ENCODE measurements at places on chromosomes 1 and 21.

- DNase-seq: no peak
Measured at GRCh38 chr1:70361727-70362398, 7.3 kb upstream of the ANKRD13C start.

GRCh38 chr1:62998845-62999649, 215.1 kb downstream of the ATG4C start:
- DNase-seq: peak; percentile 27

GRCh38 chr1:199815947-199816346, 211.6 kb upstream of the NR5A2 start:
- no peak for DNase-seq

DNA sequence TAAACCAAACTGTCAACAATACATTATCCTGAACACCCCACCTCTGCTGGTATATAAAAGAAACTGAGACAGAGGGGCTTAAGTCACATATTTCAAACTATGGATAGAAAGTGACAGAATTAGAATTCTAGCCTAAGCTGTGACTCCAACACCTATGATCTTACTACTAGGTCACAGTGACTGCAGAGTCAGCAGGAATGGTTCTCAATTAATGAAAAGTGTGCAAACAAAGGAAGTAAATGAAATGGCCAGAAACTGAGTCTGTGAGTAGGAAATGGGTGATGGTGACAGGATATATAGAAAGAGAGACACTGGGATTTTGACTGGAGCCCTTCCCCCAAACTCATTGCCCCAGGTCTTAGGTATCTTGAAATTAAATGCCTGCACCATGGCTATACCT, 38.7 kb upstream of the SDC3 start:
- DNase-seq: no peak

All from NCI-H1105 treated with DMSO at 0.1 percent for 48 hours (cell line).